ENCODE measurements at places on chromosomes 11 and 22.

DNA sequence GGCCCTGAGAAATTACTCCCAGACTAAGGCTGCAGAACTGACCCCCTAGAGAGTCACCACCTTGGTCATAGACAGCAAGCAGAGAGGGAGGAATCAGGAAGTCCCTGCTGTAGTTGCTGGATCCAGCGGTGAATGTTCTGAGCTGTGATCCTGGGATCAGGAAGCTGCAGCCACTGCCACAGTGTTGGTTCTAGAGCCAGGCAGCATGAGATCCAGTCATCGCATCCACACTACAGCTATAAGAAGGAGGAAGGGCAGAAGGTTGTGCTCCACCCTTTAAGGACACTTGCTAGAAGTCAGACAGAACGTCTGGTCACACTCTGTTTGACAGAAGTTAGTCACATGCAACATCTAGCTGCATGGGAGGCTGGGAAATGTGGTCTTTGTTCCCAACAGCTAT is 104.7 kb upstream of the OR4B1 start:
- no peak for DNase-seq

DNA sequence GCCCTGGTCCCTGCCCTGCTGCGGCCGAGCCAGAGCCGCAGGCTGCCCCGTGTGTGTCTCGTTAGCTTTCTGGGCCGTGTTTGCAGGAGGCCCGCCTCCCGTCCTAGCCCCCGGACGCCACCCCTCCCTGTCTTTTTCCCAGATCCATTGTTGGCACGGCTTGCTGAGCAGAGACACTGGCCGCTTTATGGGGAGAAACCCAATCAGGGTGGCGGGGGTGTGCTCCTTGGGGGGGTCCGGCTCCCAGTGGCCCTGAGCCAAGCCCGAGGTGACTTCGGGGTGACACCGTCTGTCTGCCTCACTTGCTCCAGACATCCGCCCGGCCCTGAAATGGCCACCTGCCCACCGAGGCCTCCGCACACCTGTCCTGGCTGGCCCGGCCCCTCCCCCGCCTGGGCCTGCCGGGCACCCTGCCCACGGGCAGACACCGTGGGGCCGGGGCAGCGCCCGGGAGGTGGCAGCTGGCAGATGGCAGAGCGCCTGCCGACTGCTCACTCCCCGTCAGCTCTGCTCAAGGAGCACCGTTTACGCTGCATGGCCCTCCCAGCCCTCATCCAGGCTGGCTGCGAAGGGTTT is 43.1 kb upstream of the PPARA start:
- DNase-seq, result no peak

- no peak for DNase-seq
These were observed 2373.1 kb upstream of the RAG2 start for GRCh38 chr11:38971141-38971540.

- peak; percentile 60 for DNase-seq
These were observed 626 bp upstream of the TBX10 start for GRCh38 chr11:67640021-67640757.

DNA sequence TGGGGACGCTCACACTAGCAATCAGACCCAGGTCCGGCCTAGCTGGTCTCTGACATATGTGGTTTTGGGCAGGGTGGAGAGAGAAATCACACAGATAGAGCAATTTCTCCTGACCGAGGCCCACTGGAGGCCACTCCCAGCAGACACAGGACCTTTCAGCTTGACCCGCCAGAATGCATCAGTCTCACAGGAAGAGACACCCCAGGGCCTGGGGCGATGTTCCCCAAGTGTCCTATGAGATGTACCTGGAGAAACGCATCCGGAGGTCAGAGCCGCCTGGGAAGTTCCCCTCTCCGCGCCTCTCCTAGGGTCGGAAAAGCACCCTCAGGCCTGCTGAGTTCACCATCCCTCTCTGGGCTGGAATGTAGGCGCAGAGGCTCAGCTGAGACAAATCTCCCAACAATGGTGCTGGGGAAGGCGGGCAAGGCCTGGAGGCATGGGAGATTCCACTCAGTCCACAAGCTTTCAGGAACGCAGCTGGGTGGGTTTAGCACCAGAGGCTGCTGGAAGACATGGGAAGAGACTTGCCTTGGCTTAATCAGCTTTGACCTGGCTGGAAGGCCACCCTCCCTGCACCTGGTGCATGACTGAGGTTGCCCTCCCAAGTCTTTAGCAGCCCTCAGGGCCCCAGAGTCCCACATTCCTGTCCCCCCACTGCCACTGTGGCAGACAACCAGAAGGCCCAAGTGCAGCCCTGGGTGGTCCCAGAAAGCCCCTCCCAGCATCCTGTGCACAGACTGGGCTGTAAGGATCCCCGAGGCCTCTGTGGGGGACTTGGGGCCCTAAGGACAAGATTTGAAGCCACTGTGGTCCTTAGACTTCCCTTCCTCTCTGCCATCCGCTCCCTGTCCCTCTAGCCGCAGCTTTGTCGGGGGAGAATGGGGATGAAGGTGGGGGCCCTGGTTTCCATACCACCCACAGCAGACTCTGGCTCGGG is 57.5 kb downstream of the RTL6 start:
- DNase-seq, result no peak

- no peak for DNase-seq
These were observed 491.5 kb upstream of the LUZP2 start for GRCh38 chr11:24005202-24005876.

DNA sequence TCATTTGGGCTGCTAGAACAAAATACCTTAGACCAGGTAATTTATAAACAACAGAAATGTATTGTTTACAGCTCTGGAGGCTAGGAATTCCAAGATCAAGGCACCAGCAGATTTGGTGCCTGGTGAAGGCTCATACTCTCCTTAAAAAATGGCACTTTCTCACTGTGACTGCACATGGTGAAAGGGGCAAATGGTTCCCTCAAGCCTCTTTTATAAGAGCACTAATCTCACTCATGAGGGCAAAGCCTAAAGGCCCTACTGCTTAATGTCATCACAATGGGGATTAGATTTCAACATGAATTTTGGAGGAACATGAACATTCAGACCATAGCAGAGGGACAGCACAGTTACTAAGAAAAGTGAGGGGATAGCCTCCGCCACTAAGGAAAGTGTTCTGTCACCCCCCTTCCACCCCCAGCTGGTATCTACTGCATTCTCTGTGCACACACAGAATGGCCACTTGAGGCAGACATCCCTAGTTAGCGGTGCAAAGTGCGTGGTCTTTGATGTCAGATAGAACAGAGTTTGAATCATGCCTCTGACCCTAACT is 47.2 kb upstream of the CEP295 start:
- no peak for DNase-seq
